Stimulated activated CD4-positive, alpha-beta T cell treated with anti-CD3 and anti-CD28 coated beads, Interleukin-12 subunit alpha, Interleukin-12 subunit beta, amount 100 ng/mL, for 24 hours (primary cell): ENCODE measurements at places on chromosomes 12 and 14.

- no peak for DNase-seq
These were observed 20.9 kb downstream of the RNASE9 start for GRCh38 chr14:20539906-20540305.

DNA sequence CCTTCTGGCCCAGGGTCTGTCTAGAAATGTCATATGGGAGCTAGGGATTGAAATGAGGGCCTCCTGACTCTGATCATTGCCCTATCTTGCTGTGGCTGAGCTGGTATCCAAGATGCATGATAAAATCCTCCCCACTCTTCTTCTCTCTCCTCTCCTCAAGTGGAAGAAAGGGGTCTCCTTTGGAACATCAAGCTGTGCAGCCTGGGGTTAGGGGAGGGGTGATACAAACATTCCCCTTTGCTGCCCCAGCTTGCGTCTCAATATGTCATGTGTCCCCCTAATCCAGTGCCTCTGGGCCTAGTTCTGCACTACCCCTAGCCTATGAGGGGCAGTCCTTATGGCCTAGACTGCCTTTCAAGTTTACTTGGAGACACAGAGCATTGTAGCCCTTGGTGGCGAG, 8.5 kb downstream of the RDH16 start:
- DNase-seq: no peak

GRCh38 chr14:77763316-77763715, 2.4 kb upstream of the SNW1 start:
- DNase-seq: no peak

DNA sequence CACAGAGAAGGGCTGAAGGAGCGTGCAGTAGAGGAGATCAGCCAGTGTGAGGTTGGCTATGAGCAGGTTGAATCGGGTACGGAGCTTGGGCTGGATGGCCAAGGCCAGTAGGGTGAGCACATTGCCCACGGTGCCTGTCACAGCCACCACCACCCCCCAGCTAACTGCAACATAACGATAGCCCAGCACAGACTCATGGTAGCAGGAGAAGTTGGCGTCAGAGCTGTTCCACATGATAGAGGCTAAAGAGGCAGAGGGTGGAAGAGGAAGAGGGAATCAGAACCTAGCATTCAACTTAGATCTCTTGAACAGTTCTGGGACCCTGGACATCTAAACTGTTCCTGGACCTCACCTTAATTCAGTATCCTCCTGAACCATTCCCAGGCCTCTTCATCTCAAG, 668 bp downstream of the GPR84 start:
- no peak for DNase-seq

- no peak for DNase-seq
These were observed 40.0 kb downstream of the SMUG1 start for GRCh38 chr12:54148560-54149429.

DNA sequence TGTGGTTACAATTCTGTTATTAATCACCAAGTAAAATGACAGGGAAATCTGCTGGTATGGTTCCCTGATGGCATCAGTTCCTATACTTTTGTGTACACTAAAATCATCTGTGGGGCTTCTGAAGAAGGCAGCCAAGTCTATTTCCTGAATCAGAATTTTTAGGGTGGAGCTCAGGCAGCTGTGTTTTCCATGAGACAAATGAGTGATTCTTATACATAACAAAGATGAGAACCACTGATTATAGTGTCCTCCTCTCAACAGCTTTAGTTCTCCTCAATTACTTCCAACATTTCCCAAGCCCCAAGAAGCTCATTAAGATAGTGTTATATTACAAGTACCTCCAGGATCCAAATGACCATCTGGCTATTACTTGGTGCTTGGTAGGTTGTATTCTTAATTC, 64.5 kb upstream of the USP44 start:
- DNase-seq: no peak

- DNase-seq: no peak
These were observed 27.2 kb downstream of the CPM start for GRCh38 chr12:68905733-68906132.

- DNase-seq: no peak
These were observed 292.7 kb upstream of the RTL1 start for GRCh38 chr14:101196051-101196712.

DNA sequence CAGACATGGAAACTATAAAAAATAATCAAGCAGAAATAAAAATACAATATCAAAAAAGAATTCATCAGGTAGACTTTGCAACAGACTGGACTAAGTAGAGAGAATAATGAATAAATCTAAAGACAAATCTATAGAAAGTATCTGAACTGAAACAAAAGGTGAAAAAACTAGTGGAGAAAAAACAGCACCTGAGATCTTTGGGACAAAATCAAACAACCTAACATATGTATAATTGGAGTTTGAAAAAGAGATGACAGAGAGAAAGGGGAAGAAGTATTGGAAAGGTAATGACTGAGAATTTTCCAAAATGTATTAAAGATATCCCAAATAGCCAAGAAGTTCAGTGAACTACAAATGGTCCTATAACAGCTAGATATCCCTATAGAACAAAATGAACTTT, 245.4 kb downstream of the IPO8 start:
- no peak for DNase-seq

DNA sequence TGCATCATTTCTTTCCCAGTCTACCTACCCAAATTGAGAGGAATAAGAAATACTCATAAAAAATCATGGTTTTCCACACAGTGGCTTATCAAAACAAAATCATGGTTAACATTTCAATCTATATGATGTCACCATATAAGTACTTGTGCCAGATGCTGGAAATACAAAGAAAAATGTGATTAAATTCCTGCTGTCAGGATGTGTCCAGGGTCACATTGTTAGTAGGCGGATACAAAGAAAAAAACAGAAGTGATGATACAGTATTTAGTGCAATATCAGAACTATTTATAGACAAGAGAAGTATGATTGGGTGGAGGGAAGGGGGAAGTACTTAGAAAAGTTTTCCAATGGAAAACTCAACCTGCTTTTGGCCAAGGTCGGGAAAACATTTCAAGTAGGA, 47.0 kb upstream of the OR6J1 start:
- no peak for DNase-seq

GRCh38 chr14:43872222-43872621, 634.9 kb downstream of the FSCB start:
- DNase-seq: no peak

DNA sequence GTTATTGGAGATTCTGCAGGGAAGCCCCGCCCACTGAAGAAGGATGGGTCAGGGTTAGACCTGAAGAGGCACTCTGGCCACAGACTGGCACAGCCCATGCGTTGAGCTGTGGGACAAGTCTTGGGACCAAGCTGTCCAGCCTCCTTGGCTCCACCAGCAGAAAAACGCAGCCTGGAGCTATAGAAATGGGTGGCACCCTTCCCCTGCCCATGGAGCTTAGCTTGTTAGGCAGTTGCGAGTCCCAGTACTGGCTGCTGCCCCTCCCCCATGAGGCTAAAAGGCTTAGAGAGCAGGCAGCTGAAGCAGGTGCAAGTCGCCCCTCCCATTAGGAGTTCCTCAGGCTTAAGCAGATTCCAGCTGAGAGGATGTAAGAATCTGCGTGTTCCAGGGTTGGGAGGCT, 1124.0 kb upstream of the TMEM132C start:
- DNase-seq: no peak

DNA sequence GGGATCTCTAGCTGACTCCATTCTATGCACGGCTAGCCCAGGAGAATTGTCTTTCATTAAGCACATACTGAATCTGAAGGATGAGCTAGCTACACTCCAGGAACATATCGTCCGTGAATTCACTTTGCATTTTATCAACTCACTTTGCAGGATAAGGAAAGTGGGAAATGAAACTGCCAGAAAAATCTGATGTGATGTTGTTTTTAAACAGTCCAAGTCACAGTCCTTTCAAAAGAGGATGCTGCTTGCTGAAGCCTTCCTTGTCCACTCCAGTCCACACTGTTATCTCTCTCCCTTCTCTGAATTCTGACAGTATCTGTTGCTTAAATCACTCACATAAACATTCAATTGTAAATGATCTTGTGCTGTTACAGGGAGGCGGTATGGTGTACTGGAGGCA, 12.7 kb upstream of the TMCC3 start:
- no peak for DNase-seq

DNA sequence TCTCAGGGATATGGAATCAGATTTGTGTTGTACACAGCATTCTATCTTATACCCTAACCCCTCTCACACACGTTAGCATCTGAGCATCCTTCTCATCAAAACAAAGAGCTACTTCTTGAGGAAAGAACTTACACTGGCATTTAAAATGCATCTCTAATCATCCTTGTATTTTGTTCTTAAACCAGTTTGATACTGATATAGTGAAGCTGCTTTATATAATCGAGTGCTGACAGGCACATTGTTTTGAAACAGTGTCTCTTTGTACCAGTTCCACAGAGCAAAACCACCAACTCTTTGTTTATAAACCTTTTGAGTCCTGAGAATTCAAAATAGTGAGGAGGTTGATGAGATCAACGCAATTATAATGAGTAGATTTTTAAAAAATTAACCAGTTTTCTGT, 8.8 kb downstream of the GPR33 start:
- no peak for DNase-seq

DNA sequence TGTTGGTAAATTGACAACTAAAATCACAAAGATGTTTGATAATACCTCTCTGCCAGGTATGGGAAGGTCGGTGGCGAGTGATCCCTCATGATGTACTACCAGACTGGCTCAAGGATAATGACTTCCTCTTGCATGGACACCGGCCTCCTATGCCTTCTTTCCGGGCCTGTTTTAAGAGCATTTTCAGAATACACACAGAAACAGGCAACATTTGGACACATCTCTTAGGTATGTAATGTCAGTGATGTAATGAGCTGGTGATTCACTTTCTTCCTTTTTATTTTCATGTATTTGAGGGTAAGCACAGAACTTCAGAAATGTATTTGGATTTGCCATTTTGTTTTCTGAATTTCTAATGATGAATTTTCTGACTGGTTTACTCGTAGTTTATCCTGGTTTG, 42.6 kb upstream of the LRTM2 start:
- DNase-seq: no peak

DNA sequence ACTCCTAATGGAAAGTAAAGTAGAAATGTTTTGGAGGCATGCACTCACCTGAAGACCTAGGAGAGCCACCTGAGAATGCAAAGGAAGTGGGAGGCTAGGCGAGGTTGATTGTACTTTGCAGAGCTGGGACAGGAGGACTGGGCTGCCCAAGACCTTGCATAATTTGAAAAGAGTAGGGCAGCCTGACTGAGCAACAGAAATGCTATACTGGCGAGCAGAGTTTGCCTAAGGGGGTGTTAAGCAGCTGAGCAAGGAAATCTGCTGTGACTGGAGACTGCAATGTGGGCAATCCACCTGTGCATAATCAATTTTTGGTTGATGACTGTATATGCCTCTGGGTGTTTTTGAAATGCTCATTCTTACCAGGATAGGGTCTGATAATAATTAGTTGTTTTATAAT, 834.1 kb downstream of the TRHDE start:
- DNase-seq: no peak

DNA sequence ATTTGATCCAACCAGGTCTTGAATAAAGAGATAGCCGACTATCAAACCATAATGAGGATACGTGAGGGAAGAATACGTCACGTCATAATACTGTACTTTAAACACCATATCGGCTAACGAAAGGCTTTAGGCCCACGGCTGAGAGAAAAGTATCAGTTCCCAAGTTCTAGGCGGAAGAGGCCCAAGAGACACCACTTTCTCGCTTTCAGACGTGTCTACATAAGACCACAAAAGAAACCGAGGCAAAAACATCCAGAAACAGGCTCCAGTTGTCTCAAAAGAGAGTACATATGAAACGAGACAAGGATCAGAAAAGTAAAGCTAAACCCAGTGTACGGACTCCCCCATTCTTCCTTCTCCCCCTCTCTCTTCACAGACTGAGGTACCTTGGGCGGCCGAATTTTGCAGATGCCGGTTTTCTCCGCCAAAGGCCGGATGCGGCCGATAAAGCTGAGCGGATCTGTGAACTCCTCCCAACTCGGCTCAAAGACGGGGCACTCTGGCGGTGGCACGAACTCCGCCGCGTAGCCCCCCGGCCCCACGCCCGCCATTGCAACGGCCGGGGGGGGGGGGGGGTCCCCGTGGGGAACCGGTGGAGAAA, 479 bp downstream of the KDM5A start:
- peak; percentile 9 for DNase-seq

- no peak for DNase-seq
These were observed at the start of gene WSCD2 for GRCh38 chr12:108129017-108129812. Gene WSCD2, plus strand, starts transcription at chr12:108129288. Its CDS starts 66,545 bp downstream, at chr12:108195833.

- DNase-seq: no peak
These were observed 547 bp upstream of the PYGL start for GRCh38 chr14:50944647-50945413.

GRCh38 chr14:59107819-59108218, 80.6 kb upstream of the DAAM1 start:
- no peak for DNase-seq

GRCh38 chr12:13001775-13002040, 1.6 kb upstream of the HEBP1 start:
- DNase-seq: no peak

- no peak for DNase-seq
These were observed 449.9 kb upstream of the FLRT2 start for GRCh38 chr14:85079842-85080730.

DNA sequence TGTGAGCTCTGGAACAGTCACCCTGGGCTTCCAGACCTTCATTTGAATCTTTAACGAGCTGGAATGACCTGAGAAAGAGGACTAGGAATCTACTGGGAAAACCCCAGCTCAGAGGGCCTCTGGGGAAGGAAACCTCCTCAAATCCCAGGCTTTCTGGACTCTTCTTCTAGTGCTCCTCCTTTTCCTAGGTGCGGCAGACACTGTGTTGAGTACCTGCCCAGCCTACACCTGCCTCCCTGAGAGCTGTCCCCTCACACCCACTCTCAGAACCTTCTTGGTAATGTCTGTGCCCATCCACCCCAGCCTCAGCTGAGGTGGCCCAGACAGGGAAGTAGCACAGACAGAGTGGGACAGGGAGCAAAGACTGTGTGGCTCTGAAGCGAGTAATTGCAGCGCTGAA, 47.9 kb upstream of the TMEM263 start:
- DNase-seq: no peak

DNA sequence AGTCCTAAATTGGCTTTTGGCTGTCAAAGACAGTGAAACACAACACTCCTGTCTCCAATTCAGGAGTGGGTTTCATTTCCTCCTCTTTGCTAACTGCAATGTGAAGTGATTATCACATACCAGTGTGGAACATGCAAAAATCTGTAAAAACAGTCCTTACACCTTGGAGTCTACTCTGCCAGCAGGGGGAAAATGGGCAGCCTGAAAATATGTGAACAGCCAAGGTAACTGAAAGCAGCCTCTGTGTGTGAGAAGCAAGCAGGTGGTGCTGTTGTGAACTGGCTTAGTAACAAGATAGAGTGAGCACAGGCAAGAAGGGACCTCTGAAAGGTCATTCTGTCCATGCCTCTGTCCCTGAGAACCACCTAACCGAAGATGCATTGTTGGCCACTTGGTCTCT, 6.0 kb downstream of the PRMT8 start:
- DNase-seq: no peak
